NCI-H510A treated with DMSO at 0.1 percent for 48 hours (cell line): ENCODE measurements at places on chromosomes 6 and 20.

DNA sequence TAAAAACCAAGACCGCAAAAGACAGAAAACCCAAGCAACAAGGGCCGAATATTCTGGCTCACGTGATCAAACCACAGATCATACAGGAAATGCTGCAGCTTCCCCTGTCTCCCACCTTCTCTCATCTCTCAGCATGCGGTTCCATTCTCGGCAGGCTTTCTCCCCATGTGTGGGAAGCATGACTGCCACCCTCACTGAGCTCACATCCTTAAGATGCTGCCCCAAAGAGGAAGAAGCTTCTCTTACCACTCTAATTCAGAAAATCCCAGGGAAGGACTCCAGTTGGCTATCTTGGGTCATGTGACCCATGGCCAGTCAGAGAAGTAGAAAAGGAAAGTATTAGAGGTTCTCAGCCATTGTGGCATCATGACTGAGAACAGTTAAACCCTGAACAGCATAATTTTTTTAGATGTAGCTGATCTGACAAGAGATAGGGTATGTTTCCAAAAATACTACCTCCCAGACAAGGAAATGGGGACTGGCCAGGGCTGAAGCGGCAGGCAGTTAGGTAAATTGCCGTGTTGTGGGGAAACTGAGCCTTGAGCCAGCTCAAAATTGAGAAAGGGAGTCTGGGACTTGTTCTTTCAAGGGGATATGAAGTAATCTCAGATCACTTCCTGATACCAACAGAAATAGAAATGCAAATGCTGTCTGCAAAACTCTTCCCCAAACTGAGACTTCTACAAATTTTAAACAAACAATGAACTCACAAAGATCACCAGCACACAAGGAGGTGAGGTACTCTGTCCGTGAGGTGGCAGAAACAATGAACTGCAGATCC lies 37.1 kb upstream of the GRM4 start:
- no peak for DNase-seq

DNA sequence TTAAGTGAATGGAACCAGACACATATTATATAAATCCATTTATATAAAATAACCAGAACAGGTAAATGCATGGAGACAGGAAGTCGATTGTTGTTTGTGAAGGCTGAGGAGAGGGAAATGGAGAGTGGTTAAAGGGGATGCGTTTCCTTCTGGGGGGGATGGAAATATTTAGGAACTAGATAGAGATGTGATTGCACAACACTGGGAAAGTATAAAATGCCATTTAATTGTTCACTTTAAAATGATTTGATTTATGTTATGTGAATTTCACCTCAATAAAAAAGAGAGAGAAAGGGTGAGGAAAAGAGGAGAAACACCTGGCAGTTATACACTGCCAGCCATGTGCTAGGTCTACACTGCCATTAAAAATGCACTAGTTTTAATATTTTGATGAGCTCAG lies 312.6 kb downstream of the CD83 start:
- DNase-seq = no peak

DNA sequence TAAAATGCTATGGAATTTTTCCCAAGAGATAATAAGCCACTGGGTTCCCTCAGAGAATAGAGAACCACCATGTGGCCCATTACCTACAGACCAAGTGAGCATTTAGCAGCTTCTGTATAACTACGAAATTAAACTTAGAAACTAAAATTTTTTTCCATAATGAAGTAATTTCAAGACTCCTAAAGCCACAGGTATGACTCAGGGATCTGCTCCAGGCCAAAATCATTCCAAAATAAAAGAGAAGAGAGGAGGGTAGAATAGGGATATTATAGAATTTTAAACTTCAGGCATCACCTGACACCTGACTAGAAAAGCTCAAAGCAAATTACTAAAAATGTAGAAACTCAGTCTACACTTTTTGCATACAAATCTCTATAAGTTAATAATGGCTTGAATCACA lies 108.9 kb upstream of the DST start:
- DNase-seq = no peak

GRCh38 chr20:23776067-23776771 lies 25.5 kb upstream of the CST1 start:
- no peak for DNase-seq

- no peak for DNase-seq
Observed at GRCh38 chr6:33885132-33886057, 81.6 kb upstream of the MLN start.

GRCh38 chr6:96017070-96017359 lies 1.2 kb downstream of the FUT9 start:
- no peak for DNase-seq

DNA sequence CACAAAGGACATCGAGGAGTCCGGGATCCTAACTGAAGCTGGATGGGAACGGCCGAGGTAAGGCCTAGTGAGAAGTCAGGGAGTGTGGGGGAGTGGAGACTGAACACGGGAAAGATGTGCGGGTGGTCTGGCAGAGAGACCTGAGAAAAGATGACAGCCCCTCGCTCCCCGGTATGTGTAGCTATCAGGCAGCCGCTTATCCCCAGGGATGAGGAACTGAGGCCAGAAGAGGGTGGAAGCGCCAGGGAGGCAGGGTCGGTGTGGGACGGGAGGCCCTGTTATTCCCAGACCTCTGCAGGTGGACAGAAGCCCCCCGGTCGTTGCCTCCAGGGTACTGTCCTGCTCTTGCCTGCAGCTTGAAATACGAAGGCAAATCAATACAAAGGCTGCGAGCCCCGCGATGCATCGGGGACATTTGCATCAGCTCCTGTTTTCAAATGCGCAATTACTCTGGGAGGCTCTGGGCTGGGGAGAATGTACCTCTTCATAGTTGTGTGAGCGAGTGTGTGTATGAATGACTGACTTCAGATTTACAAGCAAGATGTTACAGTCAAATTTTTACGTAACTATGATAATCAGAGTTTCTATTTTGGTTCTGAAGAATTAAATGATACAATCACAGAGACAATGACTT lies 221.3 kb downstream of the QKI start:
- DNase-seq = no peak

GRCh38 chr6:165183496-165184140 lies 125.8 kb downstream of the C6orf118 start:
- no peak for DNase-seq

GRCh38 chr20:33851842-33852466 lies 40.8 kb downstream of the CHMP4B start:
- no peak for DNase-seq

GRCh38 chr6:136566851-136567250 lies 16.6 kb upstream of the MAP7 start:
- DNase-seq = no peak

DNA sequence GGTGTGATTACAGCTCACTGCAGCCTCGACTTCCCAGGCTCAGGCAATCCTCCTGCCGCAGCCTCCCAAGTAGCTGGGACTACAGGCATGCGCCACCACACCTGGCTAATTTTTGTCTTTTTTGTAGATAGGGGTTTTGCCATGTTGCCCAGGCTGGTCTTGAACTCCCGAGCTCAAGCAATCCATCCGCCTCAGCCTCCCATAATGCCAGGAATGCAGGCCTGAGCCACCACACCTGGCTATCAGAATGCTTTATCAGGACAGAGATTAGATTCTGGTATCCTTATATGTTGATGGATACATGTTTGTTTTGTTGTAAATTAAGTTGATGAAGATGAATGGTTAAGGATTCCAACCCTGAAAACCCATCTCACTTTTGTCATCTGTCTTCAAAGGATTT lies 24.2 kb downstream of the LHFPL5 start:
- no peak for DNase-seq

DNA sequence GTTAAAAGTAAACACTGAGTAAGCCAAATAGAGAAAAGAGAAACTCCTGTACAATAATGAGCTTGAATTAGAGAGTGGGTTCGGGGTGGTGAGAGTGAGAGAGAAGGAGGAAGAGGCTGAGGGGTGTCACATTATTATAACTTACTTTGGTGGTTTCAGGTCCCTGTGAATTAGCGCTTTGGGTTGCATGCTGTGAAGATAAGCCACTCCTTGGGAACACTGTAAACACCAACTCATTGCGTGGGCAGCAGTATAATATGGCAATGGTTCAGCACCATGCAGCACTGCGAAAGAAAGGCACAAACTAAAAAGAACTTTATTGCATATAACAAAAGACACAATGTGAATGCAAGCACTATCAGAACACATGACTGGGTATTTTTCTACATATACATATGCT lies 26.9 kb downstream of the MAP3K7 start:
- DNase-seq = no peak

DNA sequence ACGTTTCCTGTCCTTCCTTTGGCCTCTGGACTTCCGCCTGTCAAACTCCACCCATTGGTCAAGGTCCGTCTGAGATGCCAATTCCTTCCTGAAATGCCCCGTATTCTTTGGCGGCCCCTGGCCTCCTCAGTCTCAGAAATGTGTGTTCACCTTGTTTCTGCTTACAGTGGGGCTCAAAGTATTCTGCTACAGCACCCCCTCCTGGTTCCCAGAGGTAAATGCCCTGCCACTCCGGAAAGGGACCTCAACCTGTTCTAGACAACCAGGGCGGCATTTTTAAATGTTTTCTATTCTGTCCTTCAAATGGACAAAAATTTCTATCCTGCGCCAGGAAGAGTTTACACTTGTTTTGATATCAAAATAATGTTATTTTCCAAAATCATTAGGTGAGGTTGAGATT lies 12.1 kb upstream of the PAX1 start:
- no peak for DNase-seq

DNA sequence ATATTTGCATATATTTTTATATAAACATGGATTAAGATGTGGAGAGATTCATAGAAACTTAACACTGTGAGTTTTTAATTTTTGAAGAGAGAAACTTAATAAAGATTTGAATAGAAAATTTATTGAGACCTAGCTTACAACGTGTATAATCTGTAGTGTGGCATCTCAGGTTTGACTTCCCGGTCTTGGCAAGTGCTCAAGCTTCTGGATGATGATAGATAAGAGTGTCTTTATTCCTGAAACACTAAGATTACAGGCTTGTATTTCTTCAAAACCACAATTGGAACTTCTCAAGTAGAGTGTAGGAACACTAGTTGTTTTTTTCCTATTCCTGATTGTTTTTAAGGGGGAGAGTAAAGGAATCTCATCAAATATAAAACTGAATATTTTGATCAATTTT lies 64.6 kb upstream of the NOTCH4 start:
- no peak for DNase-seq

DNA sequence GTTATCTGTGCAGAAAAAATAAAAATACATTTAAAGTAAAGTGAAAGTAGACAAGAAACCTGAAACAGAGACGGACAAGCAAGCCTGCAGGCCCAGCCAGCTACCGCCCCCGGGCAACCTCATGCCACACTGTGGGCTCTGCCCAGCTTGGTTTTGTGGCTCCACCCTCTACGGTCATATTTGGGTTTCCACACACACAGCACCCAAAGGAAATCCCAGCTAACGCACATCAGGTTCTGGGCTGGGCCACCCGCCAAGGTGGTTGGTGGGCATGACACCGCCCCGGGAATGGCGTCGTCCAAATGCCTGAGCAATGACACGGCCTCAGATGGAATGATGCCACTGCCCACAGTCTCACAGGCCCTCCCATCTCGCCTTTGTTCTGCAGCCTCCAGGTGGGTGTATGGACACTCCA lies 22.9 kb downstream of the FAM110A start:
- DNase-seq = no peak

DNA sequence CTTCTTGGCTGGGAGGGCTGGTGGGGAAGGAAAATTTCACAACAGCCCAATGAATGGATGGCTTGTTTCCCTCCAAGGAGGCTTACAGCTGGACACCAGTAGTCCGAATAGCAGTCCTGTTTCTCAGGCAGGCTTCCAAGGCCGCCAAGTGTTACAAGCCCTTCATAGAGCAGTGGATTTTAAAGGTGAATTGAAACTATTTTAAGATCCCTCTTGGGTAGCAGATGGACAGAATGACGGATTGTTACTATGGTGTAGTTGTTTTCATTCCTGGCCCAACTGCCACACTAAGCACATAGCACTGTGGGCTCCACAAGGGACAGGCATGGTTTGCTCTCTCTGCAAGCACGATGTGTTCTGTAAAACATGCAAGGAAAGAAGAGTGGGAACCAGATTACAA lies 203.3 kb upstream of the TAB2 start:
- no peak for DNase-seq

DNA sequence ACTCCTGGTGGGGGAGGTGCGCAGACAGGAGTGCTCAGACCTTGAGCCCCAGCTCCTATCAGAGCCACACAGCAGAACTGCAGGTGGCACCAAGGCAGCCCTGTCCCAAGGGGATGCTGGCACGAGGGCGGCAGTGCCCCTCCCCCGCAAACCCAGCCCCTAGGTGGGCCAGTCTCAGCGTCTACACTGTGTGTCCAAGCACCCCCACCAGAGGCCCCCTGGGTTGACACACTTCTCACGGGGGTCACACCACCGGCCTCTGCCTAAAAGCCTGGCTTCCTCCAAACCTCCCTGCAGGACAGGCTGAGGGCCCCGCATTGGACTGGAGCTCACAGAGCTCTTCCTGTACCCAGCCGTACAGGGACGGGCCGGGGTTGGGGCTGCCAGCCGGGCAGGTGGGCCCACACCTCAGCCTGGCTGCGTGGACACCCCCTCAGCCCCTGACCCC lies 8.1 kb downstream of the SLC2A4RG start:
- DNase-seq = no peak

DNA sequence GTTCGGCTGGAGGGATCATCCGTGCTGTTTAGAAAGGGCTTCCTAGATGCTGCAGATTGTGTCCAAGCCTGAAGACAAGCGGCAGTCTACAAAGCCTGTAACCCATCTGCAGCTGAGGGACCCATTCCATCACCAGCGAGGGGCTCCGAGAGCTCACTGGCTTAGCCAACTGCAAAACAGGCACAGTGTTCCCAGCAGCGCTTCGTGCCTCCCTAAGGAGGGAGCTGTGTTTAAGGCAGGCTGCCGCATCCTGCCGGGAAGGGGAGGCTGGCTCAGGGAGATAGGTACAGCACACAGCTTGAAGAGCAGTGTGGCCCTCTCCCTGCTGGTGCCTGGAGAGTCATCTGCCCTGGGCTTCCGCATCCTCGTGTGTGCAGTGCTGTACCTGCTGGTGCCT lies 32.4 kb downstream of the DUSP22 start:
- no peak for DNase-seq

- DNase-seq = no peak
Observed at GRCh38 chr6:15263780-15264374, 18.0 kb downstream of the JARID2 start.

GRCh38 chr20:47357296-47358038 lies 968 bp upstream of the ZMYND8 start:
- peak; percentile 90 for DNase-seq

- peak; percentile 86 for DNase-seq
Observed at GRCh38 chr6:35139924-35140638, 1.1 kb downstream of the TCP11 start.

- peak; percentile 87 for DNase-seq
Observed at GRCh38 chr6:166173281-166173951, 5.8 kb upstream of the TBXT start.

GRCh38 chr20:63582382-63583063 lies 8.5 kb upstream of the HELZ2 start:
- DNase-seq = no peak

GRCh38 chr6:157070403-157071107 lies 252.8 kb downstream of the TMEM242 start:
- DNase-seq = no peak

GRCh38 chr6:109121411-109121810 lies 26.1 kb downstream of the CEP57L1 start:
- no peak for DNase-seq
